Large intestine (tissue), 12 donors: ENCODE measurements at places on chromosomes 7 and 10.

GRCh38 chr7:93228302-93228701 lies 2.0 kb upstream of the HEPACAM2 start:
- DNase-seq, result peak; percentile 43

DNA sequence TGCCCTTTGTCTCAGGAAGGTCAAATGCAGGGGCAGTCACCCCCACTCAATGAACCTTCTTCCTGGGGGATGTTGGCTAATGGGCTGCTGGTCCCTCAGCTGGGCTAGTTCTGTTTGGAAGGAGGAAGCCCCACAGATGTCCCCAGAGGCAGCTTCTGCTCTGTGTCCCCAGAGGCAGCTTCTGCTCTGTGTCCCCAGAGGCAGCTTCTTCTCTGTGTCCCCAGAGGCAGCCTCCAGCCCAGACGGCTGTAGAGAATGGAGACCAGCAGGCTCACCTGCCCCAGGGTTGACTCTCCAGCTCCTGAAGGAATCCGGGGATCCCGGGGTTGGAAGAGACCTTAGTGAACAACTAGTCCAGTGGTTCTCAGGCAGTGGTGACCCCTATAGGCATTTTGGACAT lies 62.5 kb upstream of the LEP start:
- no peak for DNase-seq

- no peak for DNase-seq
Observed at GRCh38 chr7:2003451-2003930, 229.3 kb downstream of the MAD1L1 start.

DNA sequence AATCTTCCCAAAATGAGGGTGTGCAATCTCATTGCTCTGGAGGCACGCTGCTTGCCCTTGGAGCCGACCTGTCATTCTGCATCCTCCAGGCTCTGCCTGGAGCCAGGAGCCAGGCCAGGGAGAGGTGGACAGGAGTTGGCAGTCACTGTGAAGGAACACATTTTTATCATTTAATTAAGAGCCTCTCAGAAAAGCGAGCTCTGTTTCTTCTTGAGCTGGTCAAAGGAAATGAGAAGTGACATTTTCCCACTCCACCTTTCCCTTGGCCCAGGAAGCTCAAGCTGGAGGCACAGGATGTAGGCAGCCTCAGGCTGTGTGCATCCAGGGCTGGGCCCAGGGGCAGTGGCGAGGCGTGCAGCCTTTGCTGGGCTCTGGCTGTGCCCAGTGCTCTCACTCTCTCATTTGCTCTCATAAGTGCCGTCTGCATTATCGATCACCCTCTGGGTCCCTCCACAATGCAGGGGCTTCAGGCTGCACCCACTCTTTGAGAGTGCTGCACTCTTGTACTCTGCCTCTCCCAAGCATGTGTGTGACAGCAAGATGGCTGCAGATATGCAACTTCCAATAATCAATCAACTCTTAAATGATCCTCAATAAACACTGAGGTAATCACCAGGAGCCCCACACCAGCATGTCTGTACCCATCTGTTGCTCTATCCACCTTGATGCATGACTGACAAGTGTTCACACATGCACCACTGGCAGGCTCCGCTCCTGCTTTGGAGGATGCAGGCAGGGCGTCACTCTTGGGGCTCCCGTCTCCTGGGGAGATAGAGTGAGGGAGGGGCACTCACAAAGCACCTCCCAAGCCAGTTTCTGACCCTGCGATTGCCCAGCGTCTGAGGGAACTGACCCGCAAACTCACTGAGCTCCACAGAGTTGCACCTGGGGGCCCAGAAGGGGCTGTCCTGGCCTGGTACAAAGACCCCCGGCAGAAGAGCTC lies 171.4 kb downstream of the ZNF248 start:
- no peak for DNase-seq

- no peak for DNase-seq
Observed at GRCh38 chr10:3082290-3082689, 14.9 kb downstream of the PFKP start.

DNA sequence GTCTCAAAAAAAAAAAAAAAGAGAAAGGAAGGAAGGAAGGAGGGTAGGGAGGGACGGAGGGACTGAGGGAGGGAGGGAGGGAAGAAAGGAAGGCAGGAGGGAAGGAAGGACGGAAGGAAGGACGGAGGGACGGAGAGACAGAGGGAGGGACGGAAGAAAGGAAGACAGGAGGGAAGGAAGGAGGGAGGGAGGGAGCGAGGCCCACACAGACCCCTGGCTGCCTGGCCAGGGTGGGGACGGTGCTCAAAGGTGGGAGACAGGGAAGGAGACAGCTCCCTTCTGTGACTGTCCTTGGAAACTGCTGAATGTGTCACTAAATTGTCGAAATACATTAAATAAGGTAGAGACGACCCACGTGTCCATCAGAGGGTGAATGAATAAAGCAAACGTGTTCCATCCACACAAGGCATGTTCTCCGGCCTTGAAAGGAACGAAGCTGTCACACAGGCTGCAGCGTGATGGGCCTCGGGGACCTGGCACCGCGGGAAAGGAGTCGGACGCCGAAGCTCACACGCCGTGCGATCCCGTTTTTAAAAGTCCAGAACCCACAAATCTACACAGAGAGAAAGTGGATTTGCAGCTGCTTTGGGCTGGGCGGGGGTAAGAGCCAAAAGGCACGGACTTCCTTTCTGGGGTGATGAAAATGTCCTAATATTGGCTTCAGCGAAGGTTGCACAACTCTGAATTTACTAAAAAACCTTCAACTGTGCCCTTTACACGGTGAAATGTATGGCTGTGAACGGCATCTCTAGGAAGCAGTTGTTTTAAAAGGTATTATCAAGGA lies 23.3 kb downstream of the ADAP1 start:
- DNase-seq, result no peak

- no peak for DNase-seq
Observed at GRCh38 chr7:146861701-146862100, 745.1 kb downstream of the CNTNAP2 start.

- peak; percentile 3 for DNase-seq
Observed at GRCh38 chr7:136657482-136657921, 210.9 kb upstream of the CHRM2 start.

DNA sequence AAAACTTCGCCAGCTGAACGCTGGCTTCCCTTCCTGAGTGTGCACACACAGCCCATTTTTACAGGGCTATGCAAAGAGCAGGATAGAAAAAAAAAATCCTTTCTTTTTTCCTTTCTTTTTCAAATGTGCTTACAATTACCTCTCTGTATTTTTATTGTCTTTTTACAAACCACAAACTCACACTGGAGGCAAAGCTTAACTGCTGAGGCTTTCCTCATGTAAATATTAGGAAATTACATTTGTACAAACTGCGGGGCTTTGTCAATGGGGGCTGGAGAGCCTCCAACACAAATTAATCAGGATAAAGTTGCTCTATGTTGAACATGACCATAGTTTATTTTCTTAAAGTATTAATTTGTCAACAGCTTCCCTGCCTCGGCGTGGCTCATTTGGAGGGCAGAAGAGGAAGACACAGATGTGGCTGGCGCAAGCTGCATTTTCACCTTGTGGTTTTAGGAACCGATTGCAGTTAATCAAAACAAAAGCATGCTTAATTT lies 411.7 kb upstream of the MKI67 start:
- DNase-seq, result no peak

DNA sequence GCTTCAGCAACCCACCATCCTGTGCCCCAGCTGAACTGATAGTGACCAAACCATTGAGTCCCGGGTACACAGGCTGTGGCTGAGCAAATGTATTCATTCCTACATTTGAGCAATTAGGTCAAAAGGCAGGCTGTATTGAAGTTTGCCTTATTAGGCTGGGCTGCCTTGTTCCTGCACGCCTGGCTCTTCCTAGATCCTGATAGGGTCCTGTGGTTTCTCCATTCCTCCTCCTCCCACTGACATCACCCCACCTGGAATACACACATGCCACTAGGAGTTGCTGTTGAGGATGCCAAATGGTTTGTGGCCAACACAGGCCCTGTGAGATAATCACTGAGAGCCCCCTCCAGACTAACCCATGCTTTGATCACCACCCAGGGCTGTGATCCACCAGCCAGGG lies 66.4 kb upstream of the FGFR2 start:
- no peak for DNase-seq

DNA sequence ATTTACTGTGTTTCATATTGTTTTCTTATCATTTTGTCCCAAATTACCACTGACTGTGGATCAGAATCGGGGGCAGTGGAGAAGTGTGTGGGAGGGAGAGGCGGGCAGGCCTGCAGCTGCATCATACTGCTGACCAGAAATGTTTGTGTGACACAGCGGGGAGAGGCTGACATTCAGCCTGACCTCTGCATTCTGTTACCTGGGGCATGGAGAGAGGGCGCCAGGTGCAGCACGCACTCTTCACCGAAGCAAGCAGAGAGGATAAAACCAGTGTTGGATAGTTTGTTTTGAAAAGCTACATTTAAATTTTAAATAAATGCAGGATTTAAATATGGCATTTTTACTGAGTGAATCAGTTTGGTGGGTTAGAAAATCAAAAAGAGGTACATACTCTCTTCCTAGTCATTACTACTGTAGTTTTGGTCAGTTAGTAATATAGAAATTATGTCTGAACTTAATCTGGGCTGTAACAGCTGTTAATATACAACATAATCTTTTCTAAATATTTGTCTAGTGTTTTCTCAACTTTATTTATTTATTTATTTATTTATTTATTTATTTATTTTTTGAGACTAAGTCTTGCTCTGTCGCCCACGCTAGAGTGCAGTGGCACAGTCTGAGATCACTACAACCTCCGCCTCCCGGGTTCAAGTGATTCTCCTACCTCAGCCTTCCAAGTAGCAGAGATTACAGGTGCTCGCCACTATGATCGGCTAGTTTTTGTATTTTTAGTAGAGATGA lies 8.8 kb upstream of the STMP1 start:
- DNase-seq, result no peak

DNA sequence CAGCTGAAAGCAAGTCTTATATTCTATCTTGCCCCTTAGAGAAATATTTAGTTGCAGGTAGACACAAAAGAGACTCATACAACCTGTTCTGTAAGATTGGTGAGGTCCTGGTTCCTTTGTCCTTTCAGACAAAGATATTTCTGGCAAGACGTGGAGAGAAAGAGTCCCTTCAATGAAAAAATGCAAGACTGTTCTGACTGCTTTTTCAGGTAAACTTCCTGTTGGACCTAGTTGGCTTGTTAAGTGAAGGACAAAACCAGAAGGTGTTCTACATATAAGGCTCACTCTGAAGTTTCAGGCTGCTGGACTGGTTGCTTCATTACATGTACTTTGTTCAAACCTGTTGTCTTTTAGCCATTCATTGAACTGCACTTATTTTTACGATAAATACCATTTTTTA lies 119.0 kb upstream of the PTPRZ1 start:
- DNase-seq, result no peak

GRCh38 chr10:3898821-3899220 lies 113.8 kb upstream of the KLF6 start:
- DNase-seq, result no peak

GRCh38 chr10:100618091-100618615 lies 82.4 kb downstream of the HIF1AN start:
- DNase-seq, result no peak

DNA sequence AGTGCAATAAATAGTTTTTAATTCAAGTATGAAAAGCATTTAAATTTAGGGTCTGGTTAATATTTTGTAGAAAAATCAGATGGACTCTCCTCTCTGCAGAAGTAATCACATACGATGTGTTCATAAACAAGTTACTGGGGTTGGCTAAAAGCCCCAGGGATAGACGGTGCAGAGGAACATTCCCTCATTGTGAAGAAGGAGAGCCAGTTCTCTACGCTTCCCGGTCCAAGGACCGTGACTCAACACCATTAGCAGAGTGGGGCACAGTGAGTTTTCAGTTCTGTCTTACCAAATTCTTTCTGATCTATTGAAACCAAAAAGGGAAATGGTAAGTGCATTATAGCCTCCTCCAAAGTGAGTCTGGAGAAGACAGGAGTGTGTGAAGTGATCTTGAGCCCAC lies 327.8 kb downstream of the WDR37 start:
- no peak for DNase-seq

DNA sequence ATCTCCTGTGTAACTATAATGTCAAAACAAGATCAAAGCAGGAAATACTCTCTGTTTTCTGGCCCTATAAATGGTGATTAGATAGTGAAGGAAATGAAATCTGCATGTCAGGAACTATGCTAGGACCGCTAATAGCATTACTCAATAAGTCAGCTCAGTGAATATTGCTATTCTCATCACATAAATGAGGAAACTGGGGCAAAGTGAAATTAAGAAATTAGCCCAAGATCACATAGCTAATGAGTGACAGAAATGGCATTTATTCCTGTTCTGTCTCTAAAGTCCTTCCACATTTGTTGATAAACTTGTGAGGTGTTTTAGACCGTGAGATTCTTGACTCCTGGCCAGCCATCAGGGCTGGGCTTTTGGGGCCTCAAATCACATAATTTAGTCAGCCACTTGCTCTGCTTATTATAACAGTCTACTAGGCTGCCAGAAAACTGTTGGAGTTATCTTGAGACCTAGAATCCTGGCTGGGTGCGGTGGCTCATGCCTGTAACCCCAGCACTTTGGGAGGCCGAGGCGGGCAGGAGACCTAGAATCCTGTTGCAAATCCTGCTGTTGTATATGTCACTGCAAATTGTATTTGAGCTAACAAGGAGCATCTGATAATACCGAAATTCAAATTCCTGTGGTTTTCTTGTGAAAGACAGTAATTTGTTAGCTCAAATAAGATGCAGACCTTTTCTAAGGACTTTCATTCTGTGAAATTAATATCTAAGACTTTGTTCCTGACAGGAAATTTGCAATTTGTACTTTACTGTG lies 66.5 kb upstream of the SHTN1 start:
- no peak for DNase-seq

GRCh38 chr10:130301021-130301892 lies 165.1 kb downstream of the GLRX3 start:
- peak; percentile 13 for DNase-seq

- no peak for DNase-seq
Observed at GRCh38 chr7:131244259-131244852, 83.3 kb upstream of the MKLN1 start.

- peak; percentile 13 for DNase-seq
Observed at GRCh38 chr10:133088179-133088955, 643 bp downstream of the ADGRA1 start.

DNA sequence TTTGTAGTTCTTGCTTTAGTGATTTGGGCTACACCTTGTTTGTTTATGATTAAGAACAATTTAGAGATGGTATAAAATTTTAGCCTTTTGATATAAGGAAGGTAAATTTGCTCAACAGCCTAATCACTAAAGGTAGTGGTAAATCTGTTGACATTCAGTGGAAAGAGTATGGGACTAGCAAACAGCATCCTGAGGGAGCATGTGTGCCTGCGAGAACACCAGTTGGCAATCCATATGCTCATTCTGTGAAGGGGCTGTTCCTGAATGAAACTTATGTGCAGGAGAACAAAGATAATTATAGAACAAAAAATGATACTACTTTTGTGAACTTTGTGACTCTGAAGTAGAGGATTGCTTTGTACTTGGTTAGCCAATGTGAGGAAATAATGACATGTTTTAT lies 44.0 kb downstream of the CAPZA2 start:
- DNase-seq, result no peak

GRCh38 chr7:17279061-17279460 lies 19.4 kb upstream of the AHR start:
- DNase-seq, result no peak

- no peak for DNase-seq
Observed at GRCh38 chr7:25118048-25118753, 6.9 kb downstream of the CYCS start.
